ENCODE measurements at places on chromosomes 13 and 19.

DNA sequence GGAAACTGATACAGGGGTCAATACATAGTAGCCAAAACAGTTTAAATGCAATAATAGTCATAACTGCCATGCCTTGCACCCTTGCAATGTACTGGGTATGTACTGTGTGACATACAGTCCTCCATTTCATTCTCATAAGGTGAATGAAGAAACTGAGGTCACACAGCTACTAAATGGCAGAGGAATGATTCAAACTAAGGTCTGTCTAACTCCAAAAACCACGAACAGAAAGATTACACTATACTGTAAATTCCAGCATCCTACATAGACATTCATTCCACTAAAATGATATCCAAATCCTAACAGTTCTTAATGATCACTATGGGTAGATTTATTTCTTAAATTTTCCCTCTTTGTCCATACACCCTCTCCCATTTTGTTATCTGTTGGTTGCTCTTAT is 238.1 kb upstream of the SERP2 start:
- DNase-seq: no peak

- DNase-seq: no peak
Measured at GRCh38 chr19:38512277-38512676, 78.8 kb downstream of the RYR1 start.

DNA sequence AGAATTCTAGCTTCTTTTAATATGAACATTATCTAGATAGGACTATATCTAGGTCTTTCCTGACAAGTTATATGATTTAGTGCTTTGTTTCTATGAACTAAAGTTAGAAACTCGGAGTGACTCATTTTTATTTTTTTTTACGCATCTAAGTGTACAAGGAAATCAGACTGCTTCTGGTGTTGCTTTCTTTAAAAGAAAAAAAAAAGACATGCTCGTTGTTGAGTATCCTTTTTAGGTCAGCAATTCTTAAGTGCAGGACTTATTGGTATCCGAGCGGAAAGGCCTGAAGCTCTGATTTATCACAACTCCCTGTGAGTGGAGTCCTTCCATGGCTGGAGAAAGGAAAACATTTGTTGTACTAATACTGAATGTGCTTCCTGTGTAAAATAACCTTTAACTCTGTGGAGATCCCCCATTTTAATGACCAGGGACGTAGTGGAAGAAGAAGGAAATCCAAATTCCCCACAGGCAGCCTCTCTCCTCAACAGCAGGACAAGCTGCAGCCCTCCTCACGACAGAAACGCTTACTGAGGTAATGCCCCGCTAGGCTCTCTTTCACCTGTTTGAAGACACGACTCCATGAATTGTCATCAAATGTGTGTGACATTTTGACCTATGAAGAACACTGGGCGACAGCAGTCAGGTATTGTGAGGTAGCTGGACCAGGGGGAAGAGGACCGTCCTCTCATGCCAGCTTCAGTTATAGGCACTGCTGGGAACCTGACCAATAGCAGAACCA is 17.9 kb upstream of the POMP start:
- DNase-seq: no peak

- DNase-seq: no peak
Measured at GRCh38 chr13:20125783-20126165, 35.1 kb downstream of the GJA3 start.

- DNase-seq: no peak
Measured at GRCh38 chr19:13022859-13023636, 27.8 kb downstream of the NFIX start.

DNA sequence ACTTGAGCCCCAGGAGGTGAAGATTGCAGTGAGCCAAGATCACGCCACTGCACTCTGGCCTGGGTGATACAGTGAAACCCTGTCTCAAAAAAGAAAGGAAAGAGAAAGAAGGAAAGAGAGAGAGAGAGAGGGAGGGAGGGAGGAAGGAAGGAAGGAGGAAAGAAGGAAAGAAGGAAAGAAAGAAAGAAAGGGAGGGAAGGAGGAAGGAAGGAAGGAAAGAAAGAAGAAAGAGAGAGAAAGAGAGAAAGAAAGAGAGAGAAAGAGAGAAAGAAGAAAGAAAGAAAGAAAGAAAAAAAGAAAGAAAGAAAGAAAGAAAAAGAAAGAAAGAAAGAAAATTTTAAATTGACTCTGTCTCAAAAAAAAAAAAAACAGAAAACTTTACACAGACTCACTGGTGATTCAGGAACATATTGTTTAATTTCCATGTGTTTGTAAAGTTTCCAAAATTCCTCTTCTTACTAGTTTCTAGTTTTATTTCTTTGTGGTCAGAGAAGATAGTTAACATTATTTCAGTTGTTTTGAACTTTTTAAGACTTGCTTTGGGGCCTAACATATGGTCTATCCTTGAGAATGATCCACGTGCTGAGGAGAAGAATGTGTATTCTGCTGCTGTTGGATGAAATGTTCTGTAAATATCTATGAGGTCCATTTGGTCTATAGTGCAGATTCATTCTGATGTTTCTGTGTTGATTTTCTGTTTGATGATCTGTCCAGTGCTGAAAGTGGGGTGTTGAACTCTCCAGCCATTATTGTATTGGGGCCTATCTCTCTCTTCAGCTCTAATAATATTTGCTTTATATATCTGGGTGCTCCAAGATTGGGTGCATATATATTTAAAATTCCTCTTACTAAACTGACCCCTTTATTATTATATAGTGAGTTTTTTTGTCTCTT is 204.4 kb upstream of the SERP2 start:
- DNase-seq: no peak

- no peak for DNase-seq
Measured at GRCh38 chr19:33268162-33268991, 34.0 kb downstream of the CEBPA start.

- DNase-seq: no peak
Measured at GRCh38 chr19:30647891-30648720, 275.9 kb downstream of the ZNF536 start.

DNA sequence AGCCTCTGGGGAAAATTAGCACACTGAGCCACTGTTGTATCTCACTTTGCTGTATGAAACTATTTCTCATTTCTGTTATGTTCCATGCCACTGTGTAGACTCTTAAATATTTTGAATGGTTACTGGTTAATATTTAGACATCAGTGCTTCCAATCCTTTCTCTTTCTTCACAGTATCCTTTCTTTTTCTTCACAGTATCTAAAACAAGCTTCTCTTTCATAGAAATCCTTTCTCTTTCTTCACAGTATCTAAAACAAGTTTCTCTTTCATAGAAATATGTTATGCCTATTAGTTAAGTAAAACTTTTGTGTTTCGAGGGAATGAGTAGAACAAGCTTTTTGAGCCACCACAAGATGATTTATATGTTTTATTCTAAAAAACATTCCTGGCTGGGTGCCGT is 326.8 kb upstream of the KLF12 start:
- no peak for DNase-seq

- DNase-seq: no peak
Measured at GRCh38 chr13:45296259-45296658, 44.7 kb downstream of the TPT1 start.

DNA sequence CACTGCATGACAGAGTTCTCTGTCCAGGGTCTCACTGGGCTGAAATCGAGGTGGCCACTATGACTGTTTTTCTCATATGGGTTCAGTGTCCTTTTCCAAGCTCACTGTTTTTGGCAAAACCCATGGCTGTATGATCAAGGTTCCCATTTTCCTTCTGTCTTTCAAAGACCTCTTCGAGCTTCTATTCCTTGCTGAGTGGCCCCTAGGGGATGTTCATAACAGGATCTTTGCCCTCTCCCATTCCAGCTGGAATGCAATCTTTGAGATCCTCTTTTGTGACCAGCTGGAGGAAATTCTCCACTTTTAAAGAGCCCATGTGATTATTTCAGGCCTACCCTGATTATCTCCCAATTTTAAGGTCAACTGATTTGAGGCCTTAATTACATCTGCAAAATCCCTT is 572.5 kb upstream of the SLC10A2 start:
- no peak for DNase-seq

DNA sequence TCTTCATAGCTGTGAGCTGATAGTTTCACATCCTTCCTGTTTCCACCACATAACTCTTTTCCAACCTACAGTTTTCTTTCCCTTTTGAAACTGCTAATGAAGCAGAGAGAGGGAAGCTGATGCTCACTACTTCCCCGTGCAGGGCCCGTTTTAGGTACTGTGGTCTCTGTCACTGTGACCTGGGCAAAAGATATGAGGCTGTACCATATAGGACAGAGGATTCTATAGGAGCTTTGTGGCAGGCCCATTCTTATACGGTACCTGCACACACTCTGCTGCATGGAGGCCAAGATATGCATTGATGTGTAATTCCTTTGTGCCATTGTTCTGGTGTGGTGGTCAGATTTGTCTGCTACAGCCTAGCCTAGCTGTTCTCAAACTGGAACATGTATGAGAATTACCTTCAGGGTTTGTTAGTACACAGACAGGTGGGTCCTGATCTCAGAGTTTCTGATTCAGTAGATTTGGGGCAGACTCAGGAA is 577.3 kb downstream of the LMO7 start:
- DNase-seq: no peak

GRCh38 chr13:43879755-43880181 is at the start of gene LACC1:
Gene LACC1 (plus strand): TSS chr13:43879904. CDS start chr13:43880986, 1,082 bp downstream.
- DNase-seq: no peak

GRCh38 chr13:106163426-106163825 is 372.0 kb downstream of the EFNB2 start:
- no peak for DNase-seq

DNA sequence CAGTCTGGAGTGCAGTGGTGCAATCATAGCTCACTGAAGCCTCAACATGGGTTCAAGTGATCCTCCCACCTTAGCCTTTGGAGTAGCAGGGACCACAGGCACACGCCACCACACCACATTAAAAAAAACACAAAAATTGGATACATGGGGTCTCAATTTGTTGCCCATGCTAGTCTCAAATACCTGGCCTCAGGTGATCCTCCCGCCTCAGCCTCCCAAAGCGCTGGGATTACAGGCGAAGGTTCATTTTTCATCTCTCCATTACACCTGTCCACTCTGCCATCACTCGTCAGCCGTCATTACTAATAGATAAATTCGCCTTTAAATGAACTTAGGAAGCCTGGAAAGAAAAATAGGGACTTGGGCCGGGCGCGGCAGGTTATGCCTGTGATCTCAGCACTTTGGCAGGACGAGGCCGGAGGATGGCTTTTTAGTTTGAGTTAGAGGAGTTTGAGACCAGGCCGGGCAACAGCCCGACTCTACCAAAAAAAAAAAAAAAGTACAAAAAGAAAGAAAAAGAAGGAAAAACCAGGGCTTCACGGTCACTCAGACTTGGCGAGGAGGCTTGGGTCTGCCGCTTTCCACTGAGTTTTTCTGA is 685 bp upstream of the SUPT5H start:
- DNase-seq: no peak

DNA sequence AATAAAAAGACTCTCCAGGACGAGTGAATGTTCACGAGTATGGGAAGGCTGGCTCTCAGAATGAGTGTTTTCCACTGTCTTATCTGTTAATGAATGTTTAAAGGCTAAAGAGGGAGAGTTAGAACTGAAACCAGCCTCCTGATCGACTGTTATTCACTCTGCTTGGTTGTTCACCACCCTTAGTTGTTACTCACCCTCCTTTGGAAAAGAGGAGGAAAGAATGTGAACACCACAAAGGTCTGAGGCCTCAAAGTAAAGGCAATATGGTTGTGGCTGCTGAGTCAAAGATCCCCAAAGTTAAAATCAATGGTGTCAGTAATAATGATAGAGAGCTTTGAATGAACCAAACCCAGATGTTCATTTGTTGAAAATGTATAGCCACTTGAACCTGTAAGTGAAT is 1793.2 kb upstream of the PCDH20 start:
- DNase-seq: no peak

DNA sequence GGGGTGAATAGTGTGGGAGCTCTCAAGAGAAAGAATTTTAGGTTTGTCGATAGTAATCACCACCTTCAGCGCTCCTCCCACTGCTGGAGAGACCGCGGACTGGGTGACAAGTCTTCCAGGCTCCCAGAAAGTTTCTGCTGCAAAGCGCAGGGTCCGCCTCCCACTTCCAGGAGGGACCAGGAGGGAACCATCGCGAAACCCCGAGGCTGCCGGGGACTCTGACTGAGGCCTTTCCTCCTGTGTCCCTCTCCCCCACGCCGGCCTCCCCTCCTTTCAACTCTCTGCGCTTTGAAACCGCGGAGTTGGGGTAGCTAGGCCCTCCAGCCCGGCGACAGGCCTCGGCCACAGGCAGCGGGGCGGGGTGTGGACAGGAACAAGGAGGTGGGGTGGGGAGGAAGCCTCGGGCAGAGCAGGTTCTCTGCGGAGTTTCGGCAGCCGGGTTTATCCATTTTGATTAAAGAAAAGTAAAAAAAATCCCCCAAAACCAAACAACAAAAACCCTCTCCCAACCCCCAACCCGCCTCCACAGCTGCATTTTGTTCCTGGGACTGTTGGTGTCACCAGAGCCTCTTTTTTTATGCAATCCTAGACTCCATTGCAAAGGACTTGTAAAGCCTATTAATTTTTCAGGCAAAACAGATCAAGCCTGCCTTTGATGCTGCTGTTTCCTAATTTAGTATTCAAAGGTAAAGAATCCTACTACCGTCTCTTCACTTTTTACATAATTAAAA is 157.2 kb downstream of the TM9SF2 start:
- no peak for DNase-seq

- no peak for DNase-seq
Measured at GRCh38 chr13:98293103-98293502, 116.0 kb upstream of the RNF113B start.

DNA sequence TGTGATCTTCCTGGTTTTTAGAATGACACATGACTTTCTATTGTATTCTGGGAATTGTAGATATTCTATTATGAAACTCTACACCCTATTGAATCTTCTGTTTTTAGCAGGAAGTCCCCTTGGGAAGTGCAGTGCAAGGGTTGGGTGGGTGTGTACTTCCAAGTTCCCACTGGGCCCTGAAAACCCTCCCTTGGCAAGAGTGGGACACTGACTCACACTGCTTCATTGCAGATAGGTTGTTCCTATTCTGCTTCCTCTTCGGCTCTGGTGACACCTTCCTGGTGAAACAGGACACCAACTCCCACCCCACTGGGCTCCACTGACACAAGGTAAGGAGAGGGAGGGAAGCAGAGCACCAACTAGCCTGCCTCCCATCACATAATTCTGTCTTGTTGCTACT is 121.8 kb downstream of the KCTD12 start:
- no peak for DNase-seq

GRCh38 chr13:42116225-42116624 is 67.8 kb downstream of the DGKH start:
- no peak for DNase-seq

- DNase-seq: no peak
Measured at GRCh38 chr13:44451126-44451525, 77.5 kb downstream of the SERP2 start.

- DNase-seq: no peak
Measured at GRCh38 chr19:15323496-15324235, 8.7 kb downstream of the BRD4 start.

DNA sequence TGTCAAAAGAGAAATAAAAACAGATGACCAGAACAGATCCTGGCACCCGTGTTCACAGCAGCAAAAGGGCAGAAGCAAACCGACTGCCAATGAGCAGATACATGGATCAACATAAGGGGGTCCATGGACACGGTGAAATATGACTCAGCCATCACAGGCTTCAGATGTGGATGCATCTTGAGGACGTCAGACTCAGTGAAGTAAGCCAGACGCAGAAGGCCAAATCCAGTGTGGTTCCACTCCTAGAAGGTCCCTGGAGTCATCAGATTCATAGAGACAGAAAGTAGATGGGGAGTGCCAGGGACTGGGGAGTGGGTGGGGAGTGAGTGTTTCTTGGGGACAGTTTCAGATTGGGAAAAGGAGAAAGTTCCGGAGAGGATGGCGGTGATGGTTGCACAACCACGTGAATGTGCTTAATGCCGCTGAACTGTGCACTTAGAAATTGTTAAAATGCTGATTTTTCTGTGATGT is 28.8 kb upstream of the SEMA6B start:
- no peak for DNase-seq
